Panc1 (cell line): ENCODE measurements at places on chromosomes 2 and 18. TPM values are rescaled to one million over a fixed set of nuclear protein-coding genes. Genes with fewer than 3 reads are reported as not detected.

GRCh38 chr2:6885968-6886367 is 8.4 kb downstream of the RSAD2 start:
- H3K27me3 ChIP-seq: no peaks in the 10 kb centered on the region
- H3K4me1 ChIP-seq: no peaks in the 10 kb centered on the region
- H3K27ac ChIP-seq: no peak overlapping the region
- no peak overlapping the region for H3K4me3 ChIP-seq

Gene HOXD1
- 0.18 TPM for total RNA-seq

Gene GPR39
- total RNA-seq: 9.0 TPM

GRCh38 chr18:74708169-74708568 is 110.5 kb downstream of the ZNF407 start:
- no peaks in the 10 kb centered on the region for H3K36me3 ChIP-seq
- H3K4me1 ChIP-seq: no peaks in the 10 kb centered on the region
- no peak for DNase-seq
- no peaks in the 10 kb centered on the region for H3K27me3 ChIP-seq
- no peak overlapping the region for H3K27ac ChIP-seq
- no peak overlapping the region for H3K4me3 ChIP-seq

- peaks cover 2% of the 10 kb centered on the region; the same call in 1 of the 2 replicates for H3K36me3 ChIP-seq
- H3K4me1 ChIP-seq: no peaks in the 10 kb centered on the region
- H3K27ac ChIP-seq: no peak overlapping the region
- no peak for DNase-seq
- H3K4me3 ChIP-seq: no peak overlapping the region
Measured at GRCh38 chr2:15378148-15378908, 182.8 kb downstream of the NBAS start.

Gene ZRANB3
- 11.7 TPM for total RNA-seq

DNA sequence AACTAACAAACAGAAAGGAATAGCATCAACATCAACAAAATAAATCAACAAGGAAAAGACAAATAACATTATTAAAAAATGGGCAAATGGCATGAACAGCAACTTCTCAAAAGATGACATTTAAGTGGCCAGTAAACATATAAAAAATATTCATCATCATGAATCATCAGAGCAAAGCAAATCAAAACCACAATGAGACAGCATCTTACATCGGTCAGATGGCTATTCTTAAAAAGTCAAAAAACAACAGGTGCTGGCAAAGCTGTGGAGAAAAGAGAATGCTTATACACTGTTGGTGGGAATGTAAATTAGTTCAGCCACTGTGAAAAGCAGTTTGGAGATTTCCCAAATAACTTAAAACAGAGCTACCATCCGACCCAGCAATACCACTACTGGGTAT is 327.1 kb downstream of the CMPK2 start:
- no peaks in the 10 kb centered on the region for H3K4me1 ChIP-seq
- no peaks in the 10 kb centered on the region for H3K36me3 ChIP-seq
- H3K4me3 ChIP-seq: no peak overlapping the region
- DNase-seq: no peak
- no peak overlapping the region for H3K27ac ChIP-seq

Gene ERLEC1
- total RNA-seq: 43.9 TPM

- no peaks in the 10 kb centered on the region for H3K27me3 ChIP-seq
- H3K36me3 ChIP-seq: no peaks in the 10 kb centered on the region
- no peak overlapping the region for H3K4me3 ChIP-seq
- H3K27ac ChIP-seq: no peak overlapping the region
- H3K4me1 ChIP-seq: peaks cover 13% of the 10 kb centered on the region
Measured at GRCh38 chr2:71783815-71784214, 330.5 kb downstream of the DYSF start.

GRCh38 chr2:239289545-239289944 is 111.3 kb downstream of the HDAC4 start:
- H3K36me3 ChIP-seq: no peaks in the 10 kb centered on the region
- no peaks in the 10 kb centered on the region for H3K4me1 ChIP-seq
- no peaks in the 10 kb centered on the region for H3K27me3 ChIP-seq

DNA sequence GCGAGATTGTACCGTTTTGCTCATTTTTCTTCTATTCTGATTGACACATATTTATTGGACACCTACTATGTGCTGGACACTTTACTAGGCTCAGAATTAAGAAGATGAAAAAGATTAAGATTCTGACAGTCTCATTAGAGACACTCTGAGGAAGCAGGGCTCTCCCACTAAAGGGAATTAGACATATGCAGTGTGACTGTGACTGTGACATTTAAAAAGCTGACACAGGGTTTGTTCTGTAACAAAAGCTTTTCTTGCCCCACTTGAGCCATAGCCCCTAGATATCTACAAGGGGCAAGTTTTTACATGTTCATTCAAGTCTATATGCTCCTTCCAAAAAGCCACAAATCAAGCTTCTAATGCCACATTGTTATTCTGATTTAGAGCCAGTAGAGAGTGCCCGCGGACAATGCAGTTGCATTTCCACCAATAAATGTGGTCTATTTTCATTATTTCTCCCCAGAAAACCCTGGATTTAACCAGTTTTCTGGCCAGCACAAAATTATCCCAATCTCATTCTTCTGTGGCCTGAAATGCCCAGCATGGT is 9.8 kb downstream of the ARHGAP25 start:
- no peak overlapping the region for H3K4me3 ChIP-seq
- H3K27me3 ChIP-seq: no peaks in the 10 kb centered on the region
- DNase-seq: no peak
- no peaks in the 10 kb centered on the region for H3K4me1 ChIP-seq
